ENCODE measurements at places on chromosomes 1 and 21.
A peak's percentile ranks its signal among the peaks of the same experiment; 100 is the strongest.

- DNase-seq, result no peak
These were observed 255.3 kb upstream of the CAMK1G start for GRCh38 chr1:209328196-209328595.

- no peak for DNase-seq
These were observed 11.9 kb downstream of the ALPL start for GRCh38 chr1:21520899-21521716.

- no peak for DNase-seq
These were observed 185.4 kb downstream of the ZSCAN20 start for GRCh38 chr1:33657833-33658232.

GRCh38 chr1:245645406-245645805 is 490.6 kb downstream of the KIF26B start:
- DNase-seq, result no peak

GRCh38 chr1:113434081-113434873 is 44.0 kb downstream of the MAGI3 start:
- DNase-seq, result no peak

GRCh38 chr21:22352088-22352487 is 1353.9 kb downstream of the NCAM2 start:
- DNase-seq, result no peak

GRCh38 chr1:31336687-31337467 is 36.0 kb downstream of the FABP3 start:
- DNase-seq, result no peak

GRCh38 chr1:101165532-101165931 is 71.3 kb upstream of the S1PR1 start:
- DNase-seq, result no peak

DNA sequence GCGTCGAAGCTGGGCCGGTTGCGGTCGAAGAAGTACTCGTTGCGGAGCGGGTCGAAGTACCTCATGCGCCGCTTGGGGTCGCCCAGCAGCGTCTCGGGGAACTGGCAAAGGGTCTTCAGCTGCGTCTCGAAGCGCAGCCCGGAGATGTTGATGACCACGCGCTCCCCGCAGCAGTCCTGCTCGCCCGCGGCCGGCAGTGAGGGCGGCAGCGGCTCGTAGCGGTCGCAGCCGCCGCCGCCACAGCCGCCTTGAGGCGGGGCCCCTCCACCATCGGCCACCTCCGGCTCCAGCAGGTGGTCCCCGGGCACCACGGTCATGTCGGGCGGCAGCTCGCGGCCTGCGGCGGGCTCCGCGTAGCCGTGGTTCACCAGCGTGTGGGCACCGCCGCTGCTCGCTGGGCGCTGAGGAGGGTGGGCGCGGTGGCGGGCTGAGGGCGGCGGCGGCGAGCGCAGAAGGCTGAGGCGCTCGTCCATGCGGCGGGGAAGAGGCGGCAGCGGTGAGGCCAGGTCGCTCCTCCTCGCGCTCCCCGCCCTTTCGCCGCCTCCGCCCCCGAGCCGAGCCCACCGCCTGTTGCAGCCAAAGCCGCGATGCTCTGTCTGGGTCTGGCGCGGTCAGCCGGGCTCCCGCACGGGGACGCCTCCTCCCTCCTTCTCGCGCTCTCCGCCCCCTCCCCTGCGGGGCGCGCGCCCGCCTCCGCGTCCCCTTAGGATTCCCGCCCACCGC is at the start of gene KCNA3:
Gene KCNA3 (minus strand): TSS at position 604 of the 723 bp plus-strand sequence. CDS start 131 bp downstream, at position 473.
- no peak for DNase-seq

- no peak for DNase-seq
These were observed 54.2 kb upstream of the SSBP3 start for GRCh38 chr1:54460351-54460750.

GRCh38 chr1:220982686-220983085 is 103.4 kb downstream of the HLX start:
- no peak for DNase-seq

DNA sequence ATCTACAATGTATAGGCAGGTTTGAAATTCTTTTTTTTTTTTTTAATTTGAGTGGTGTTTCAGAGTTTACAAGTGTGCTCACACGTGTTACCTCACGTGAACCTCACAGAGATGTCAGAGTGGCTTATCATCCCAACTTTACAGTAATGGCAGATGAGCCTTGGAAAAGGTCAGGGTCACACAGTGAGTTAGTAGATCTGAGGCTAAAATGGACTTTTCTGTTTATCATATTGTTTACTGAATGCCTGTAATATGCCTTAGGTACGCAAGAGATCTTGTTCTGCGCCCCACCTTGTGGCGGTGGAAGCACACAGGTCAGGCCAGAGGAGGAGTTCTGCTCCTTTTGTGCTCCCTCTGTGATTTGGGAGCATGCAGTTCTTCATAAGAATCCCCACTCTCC is 80.0 kb downstream of the DYRK1A start:
- no peak for DNase-seq

- DNase-seq, result no peak
These were observed 21.4 kb downstream of the PRRC2C start for GRCh38 chr1:171506525-171507304.

- no peak for DNase-seq
These were observed 6.4 kb downstream of the HUNK start for GRCh38 chr21:31879241-31879650.

- DNase-seq, result peak; percentile 77
These were observed 18.2 kb downstream of the DNALI1 start for GRCh38 chr1:37574834-37575480.

DNA sequence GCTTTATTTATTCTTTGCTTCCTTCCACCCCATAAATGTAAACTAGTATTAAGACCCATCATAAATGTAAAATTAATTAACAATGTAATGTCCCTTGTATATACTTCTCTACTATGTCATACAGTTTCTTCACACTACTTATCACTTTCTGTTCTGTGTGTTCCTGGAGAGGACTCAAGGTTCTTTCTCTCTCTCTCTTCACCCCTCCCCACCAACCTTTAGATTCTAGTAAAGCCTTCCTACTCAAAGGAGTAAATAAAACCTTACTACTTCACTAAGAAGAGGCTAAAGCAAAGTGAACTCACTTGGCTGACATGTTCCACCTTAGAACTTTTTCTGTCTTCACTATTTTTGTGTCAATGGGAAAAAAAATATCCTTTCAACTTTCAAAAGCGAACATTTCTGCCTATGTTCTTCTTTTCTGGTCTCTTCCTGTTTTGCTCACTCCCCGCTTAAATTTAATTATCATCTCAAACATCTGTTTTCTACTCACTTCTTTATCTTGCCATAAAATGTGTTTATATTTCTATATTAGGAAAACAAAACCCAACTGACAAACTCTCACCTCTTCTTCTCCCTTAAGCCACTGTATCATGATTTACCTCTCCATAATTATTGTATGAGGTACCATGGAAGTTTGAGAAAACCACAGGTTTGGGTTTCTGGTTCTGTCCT is 260.3 kb downstream of the DPYD start:
- no peak for DNase-seq

- no peak for DNase-seq
These were observed 25.6 kb downstream of the SLC22A15 start for GRCh38 chr1:116001739-116002487.

GRCh38 chr21:32304998-32305397 is 6.3 kb downstream of the MRAP start:
- no peak for DNase-seq

DNA sequence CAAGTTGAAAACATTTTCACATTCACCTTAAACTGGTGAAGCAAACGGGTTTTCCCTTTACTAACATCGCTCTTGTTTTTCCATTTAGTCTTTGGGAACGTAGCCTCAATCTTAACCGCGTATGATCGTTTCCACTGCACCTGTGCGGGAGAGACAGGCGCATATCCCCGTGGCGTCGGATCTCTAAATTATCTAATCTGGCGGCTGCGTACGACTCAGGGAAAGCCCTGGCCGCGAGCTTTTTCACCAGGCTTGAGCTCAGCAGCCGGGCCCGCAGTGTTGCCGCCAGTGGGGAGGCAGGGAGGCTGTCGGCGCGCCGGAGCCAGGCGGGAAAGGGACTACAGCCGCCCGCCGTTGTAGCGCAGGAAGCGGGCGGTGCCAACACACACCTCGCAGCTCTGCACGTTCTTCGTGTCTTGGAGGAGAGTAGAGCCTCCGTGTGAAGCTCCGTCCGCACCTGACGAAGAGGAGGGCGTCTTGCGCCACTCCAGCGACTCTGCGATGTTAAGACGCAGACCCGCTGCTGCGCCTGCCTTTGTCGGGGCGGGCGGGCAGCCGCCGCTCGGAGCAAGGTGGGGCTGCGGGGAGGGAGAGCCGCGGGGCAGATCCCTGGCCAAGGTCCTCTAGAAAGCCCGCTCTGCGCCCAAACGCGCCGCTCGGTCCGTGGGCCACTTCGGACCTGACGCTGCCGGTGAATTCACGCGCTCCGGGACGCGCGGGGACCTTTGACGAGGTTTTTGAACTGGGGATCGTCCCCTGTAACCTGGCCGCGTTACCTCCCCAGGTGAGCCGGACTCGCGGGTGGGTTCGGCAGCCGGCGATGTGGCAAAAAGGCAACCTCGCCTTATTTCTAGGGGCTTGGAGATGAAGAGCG is 18.5 kb upstream of the TBX15 start:
- DNase-seq, result no peak

GRCh38 chr21:43575473-43575844 is 83.8 kb downstream of the HSF2BP start:
- DNase-seq, result no peak

GRCh38 chr1:170145770-170146676 is at the start of gene NTMT2:
Gene NTMT2 (plus strand): TSS chr1:170145959. CDS start chr1:170146108, 149 bp downstream.
- DNase-seq, result no peak

DNA sequence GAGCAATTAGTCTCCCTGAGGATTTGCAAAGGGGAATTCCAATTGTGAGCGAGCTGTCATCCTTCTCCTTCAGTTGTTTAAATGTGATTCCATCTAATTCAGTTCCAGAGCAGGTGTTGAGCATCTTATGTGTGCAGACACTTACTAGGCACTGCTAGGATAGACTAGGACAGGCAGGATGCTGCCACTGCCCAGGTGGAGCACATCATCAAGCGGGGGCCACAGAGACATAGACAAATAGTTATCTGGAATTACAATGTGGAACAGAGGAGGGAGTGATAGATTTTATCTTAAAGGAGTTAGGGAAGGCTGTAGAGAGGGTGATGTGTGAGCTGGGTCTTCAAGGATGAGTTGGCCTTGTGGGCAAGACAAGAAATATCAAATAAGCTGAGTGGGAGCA is 55.9 kb downstream of the CDC7 start:
- no peak for DNase-seq

DNA sequence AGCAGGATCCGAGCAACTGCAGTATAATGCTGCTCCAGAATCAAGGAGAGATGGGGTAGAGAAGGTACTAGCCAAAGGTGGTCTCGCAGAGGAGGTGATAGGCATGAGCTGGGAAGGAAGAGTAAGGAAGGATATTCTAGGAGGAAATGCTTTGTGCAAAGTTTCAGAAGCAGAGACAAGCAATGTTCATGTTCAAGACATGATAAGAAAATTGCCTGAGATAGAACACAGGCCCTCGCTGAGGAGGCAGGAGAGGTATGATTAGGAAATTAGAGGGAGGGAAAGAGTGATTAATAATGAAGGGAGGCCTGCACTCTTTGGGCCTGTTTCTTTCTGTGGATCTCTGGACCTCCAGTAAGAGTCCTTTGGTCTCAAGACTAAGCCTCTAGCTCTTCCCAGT is 12.9 kb upstream of the ETV3 start:
- DNase-seq, result no peak

DNA sequence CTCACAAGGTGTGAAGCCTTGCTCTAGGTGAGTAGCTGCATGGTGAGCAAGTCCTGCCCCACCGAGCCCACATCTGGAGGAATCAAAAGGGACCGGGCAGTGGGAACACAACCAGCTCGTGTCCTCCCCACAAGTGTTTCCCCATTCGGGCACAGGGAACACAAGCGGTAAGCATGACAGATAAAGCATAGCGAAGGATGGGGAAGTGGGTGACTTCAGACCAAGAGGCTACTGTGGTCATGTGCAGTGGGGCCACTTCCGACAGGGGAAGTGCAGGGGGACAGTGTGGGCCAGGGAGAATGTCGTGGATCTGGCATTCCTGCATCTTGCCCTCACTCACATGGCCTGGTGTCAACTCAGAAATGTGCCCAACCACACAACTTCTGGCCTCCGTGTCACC is 306.2 kb downstream of the FAM72C start:
- no peak for DNase-seq

GRCh38 chr21:35989138-35989735 is 71.1 kb downstream of the SETD4 start:
- peak; percentile 36 for DNase-seq

GRCh38 chr1:116357487-116357886 is 15.6 kb upstream of the ATP1A1 start:
- no peak for DNase-seq

- no peak for DNase-seq
These were observed 4.9 kb downstream of the CD48 start for GRCh38 chr1:160706526-160707235.

GRCh38 chr1:86365896-86366295 is 30.2 kb downstream of the ODF2L start:
- no peak for DNase-seq

- no peak for DNase-seq
These were observed 28.8 kb upstream of the LRRN2 start for GRCh38 chr1:204714194-204714860.

DNA sequence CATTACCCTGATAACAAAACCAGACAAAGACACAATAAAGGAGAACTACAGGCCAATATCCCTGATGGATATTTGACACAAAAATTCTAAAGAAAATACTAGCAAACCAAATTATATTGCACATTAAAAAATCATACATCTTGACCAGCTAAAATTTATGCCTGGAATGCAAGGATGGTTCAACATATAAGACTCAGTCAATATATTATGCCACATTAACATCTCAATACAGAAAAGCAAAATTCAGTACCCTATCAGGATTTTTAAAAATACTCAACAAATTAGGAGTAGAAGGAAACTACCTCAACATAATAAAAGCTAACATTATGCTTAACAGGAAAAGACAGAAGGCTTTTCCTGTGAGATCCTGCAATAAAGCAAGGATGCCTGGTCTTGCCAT is 177.1 kb downstream of the MAGI3 start:
- DNase-seq, result no peak

- DNase-seq, result no peak
These were observed 132.5 kb upstream of the CACHD1 start for GRCh38 chr1:64337475-64337874.

DNA sequence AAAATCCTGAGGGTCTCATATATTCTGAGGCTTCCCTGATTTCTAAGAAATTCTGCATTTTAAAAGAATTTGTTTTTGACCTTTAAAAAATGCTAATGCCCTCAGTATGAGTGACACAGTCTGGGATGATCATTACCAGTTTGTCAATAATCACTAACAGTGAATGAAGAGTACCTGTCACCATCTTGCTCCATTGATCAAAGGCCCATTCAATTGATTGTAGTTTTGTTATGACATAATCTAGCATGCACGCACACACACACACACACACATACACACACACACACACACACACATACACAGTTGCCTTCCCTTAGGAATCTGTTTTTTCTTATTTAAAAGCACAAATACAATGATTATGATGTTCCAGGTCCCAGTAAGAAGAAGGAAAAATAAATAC is 250.4 kb downstream of the NFIA start:
- no peak for DNase-seq

All from GM04504 (cell line).